ENCODE measurements at places on chromosomes 16 and 17. TPM values are rescaled to one million over a fixed set of nuclear protein-coding genes. Genes with fewer than 3 reads are reported as not detected.

The SLC52A1 gene
- not detected for total RNA-seq

DNA sequence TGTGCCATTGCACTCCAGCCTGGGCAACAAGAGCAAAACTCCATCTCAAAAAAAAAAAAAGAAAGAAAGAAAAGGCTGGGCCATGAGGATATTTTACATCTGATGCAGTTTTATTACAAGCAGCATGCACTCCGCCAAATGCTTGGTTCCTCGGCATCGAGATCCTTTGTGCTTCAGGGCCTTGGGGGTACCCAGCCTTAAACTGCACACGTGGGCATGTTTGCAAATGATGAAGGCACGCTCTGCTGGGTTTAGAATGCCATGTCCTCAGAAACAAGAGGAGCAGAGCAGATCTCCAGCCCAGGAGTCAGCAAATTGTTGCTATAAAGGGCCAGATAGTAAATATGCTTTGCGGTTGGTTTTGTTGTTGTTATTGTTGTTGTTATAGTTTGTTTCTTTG, 153.2 kb downstream of the KATNIP start:
- H3K36me3 ChIP-seq: no peaks in the 10 kb centered on the region
- no peak overlapping the region for H3K4me3 ChIP-seq
- no peak for DNase-seq
- H3K27ac ChIP-seq: no peak overlapping the region

The PFN1 gene
- 1,213 TPM for total RNA-seq

- H3K4me3 ChIP-seq: peak overlapping the region; percentile 58
- DNase-seq: no peak
- H3K27me3 ChIP-seq: no peaks in the 10 kb centered on the region
- H3K36me3 ChIP-seq: no peaks in the 10 kb centered on the region
- peak overlapping the region; percentile 91 for H3K27ac ChIP-seq
- H3K4me1 ChIP-seq: peaks cover 21% of the 10 kb centered on the region
Observed at GRCh38 chr17:48576479-48577309, 1.5 kb downstream of the HOXB4 start.

DNA sequence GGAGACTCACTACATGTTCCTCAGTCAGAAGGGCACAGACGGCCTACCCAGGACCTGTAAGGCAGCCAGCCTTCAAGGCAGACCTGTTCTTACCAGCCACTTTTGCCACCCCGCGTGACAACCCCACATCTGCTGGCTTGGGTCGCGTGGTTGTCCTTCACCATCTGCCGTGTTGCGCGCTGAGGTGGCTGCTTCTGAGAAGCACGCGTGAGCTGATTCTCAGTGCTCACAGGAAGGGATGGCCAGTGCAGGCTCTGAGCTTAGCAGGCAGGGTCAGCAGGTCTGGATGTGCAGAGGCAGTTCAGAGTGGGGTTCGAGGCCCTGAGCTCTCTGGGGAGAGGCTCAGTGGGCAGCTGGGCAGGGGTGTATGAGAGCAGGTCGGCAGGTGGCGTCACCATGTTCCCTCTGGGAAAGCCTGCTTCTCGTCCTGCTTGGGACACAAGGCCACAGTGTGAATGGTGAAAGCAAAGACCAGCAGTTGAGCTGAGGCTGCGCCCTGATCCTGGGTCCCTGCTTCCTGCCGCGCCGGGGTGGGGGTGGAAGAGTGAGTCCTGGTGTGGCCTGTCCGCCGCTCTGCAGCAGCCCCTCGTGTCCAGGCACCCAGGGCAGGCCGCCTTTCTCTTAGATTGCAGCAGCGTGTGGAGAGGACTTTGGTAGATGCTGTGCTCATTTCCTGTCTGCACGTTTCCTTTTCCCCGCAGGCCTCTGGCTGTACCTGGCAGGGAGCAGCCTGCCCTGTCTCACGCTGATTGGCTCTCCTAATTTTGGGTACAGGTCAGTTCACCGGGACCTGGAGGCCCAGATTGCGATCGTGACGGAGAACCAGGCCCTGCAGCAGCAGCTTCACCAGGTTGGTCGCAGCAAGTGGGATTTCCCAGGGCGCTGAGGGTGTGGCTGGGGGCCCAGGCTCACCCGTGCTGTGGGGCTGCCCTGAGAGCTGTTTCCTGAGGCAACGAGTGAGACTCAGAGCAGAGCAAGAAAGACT, 36.0 kb downstream of the PGS1 start:
- H3K4me3 ChIP-seq: no peak overlapping the region
- H3K27ac ChIP-seq: no peak overlapping the region
- H3K36me3 ChIP-seq: peaks cover 19% of the 10 kb centered on the region
- DNase-seq: no peak

The RNF157 gene
- total RNA-seq: 0.86 TPM

The TMC8 gene
- 7.8 TPM for total RNA-seq

DNA sequence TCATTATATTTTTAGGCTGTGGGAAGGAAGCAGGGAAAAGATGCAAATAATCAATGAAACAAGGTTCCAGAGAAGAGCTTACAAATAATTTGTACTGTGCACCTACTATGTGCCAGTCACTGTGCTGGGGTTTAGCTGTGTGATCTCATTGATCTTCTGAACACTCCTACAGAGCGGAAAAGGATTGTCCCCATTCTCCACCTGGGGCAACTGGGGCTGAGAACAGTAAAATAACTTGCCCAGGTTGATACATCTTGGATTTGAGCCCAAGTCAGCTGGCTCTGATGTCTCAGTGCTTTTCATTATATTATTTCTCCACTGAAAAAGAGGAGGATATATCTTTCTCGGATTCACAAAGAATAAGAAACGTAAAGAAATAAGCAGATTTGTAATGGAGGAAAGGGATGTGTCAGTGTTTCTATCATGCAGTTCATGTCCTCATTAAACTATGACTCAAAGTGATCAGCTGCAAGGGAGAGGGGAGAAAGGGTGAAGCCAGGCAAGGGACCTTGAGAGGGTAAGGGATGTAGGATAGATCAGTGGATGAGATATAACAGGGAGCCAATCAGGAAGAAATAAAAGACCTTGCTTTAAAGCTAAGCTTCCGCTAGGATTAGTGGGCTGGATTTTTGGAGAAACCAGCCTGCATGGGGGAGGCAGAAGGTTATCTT, 143.6 kb upstream of the NOL11 start:
- H3K27me3 ChIP-seq: no peaks in the 10 kb centered on the region
- H3K4me1 ChIP-seq: no peaks in the 10 kb centered on the region
- no peak overlapping the region for H3K27ac ChIP-seq
- H3K36me3 ChIP-seq: no peaks in the 10 kb centered on the region
- no peak overlapping the region for H3K4me3 ChIP-seq

DNA sequence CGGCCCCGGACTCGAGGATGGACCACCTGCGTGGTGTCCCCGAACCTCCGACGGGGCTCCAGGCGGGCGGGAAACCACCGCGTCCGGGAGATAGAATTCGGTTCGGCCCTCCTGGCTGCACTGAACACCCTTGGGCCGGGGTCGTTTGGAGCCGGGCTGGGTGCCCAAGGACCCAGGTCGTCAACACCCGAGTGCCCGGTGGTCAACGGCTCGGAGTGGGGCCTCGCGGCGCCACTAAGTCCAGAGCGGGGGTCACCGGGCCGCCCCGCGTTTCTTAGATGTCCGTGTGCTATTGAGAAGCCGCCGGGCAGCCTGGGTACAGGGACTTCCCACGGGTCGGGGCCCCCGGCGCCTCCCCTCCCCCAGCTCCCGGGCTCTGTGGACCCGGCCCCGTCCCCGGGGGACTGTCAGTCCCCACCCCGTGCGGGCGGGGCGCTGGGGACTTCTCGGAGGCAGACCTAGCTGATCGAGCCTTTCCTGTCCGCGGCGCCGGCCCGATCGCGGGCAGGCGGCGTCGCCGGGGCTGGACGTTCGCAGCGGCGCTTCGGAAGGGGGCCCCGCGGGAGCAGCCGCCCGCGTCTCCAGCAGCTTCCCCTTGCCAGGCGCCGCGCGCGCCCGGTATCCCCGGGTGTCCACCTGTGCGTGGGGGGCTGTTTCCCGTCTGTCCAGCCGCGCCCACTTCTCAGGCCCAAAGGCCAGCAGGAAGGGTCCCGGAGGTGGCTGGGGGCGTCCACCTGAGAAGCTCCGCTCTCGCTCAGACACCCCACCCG, 655 bp upstream of the NPTX1 start:
- H3K27me3 ChIP-seq: no peaks in the 10 kb centered on the region
- no peak for DNase-seq
- no peaks in the 10 kb centered on the region for H3K36me3 ChIP-seq
- H3K4me1 ChIP-seq: peaks cover 30% of the 10 kb centered on the region

GRCh38 chr16:3183445-3184139, 4.4 kb upstream of the OR1F1 start:
- H3K4me1 ChIP-seq: peaks cover 24% of the 10 kb centered on the region
- H3K27ac ChIP-seq: no peak overlapping the region
- H3K36me3 ChIP-seq: no peaks in the 10 kb centered on the region
- H3K27me3 ChIP-seq: no peaks in the 10 kb centered on the region
- no peak for DNase-seq
- no peak overlapping the region for H3K4me3 ChIP-seq

GRCh38 chr17:28317966-28318758, 838 bp upstream of the TMEM97 start:
- peak overlapping the region; percentile 52 for H3K27ac ChIP-seq
- no peaks in the 10 kb centered on the region for H3K27me3 ChIP-seq
- DNase-seq: no peak
- H3K36me3 ChIP-seq: no peaks in the 10 kb centered on the region
- H3K4me1 ChIP-seq: peaks cover 26% of the 10 kb centered on the region

DNA sequence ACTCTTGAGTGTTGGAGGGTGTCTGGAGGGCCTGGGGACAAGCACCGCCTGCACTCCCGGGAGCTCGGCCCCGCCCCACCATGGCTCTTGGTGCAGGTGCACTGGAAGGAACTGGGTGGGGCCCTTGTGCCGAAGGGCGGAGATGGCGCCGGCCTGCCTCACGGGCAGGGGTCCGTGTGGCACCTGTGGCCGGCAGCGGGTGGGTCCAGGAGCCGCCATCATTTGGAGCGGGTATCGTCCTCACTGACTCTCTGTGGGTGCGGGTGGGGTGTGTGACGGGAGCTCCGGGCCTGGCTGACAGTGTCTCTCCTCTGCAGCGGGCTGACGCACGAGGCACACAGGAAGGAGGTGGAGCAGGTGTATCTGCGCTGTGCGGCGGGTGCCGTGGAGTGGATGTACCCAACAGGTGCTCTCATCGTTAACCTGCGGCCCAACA, 5.2 kb downstream of the METRNL start:
- peaks cover 29% of the 10 kb centered on the region for H3K4me1 ChIP-seq
- no peak overlapping the region for H3K27ac ChIP-seq
- H3K4me3 ChIP-seq: no peak overlapping the region
- no peak for DNase-seq
- H3K36me3 ChIP-seq: peaks cover 9% of the 10 kb centered on the region

DNA sequence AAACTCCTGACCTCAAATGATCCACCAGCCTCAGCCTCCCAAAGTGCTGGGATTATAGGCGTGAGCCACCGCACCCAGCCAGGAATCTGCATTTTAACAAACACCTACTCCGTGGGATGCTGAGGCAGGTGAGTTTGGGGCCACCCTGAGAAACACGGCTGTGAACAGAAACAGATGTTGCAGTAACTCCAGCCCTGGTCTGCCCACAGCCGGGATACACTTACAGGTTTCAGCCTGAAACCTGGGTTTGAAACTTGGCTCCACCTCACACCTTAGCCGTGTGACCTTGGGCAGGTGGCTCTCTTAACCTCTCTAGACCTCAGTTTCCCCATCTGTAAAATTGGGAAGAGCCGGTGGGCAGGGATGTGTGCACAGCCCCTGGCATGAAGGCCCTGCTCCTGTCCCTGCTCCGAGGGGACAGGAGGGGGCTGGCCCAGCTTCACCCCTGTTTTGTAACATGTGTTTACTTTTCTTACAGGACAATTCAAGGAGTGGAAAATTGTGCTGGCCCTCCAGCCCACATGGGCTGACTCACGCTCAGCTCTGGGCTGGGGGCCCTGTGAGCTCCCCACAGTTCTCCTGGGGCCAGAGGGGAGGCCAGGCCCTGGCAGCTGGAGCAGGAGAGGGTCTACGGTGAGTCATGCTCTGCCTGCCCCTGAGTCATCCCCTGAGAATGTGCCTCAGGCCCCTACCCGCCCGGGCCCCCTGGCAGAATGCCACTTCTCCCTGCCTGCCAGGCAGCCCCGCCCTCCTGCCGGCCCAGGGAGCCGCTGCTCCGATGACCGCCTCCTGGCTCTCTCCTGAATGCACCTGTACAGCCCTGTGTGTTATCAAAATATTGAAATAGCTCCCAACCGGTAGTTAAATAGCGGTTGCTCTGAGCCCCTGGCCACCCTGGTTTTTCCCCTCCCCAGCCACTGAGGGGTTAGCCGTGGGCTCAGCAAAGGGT, 7.7 kb upstream of the PPL start:
- DNase-seq: peak; percentile 84
- no peaks in the 10 kb centered on the region for H3K27me3 ChIP-seq
